Uterus (tissue), 4 donors: ENCODE measurements at places on chromosomes 7 and 10.

GRCh38 chr7:71511361-71511807 is 379.4 kb downstream of the GALNT17 start:
- no peak for DNase-seq
- no peaks in the 10 kb centered on the region for H3K4me1 ChIP-seq
- no peak overlapping the region for H3K4me3 ChIP-seq
- no peak overlapping the region for H3K27ac ChIP-seq
- H3K36me3 ChIP-seq: no peaks in the 10 kb centered on the region

- DNase-seq: no peak
- H3K4me3 ChIP-seq: no peak overlapping the region
- no peaks in the 10 kb centered on the region for H3K36me3 ChIP-seq
- no peaks in the 10 kb centered on the region for H3K4me1 ChIP-seq
- H3K27ac ChIP-seq: peak overlapping the region; percentile 64
These were observed 15.1 kb upstream of the DENND2A start for GRCh38 chr7:140655511-140656408.

DNA sequence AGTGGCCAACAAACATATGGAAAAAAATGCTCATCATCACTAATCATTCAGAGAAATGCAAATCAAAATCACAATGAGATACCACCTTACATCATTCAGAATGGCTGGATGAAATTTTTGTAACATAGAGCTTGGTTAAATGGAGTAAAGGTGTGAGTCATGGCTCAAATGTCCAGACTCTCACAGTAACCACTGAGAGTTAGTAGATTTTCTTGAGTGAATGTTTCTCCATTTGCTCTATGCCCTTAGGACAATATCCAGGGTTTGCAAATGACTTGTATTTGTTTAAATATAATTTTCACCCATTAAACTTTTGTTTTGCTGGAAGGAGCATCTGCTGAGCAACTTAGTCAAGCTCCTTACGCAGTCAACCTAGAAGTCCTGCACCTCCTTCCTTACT is 967.2 kb downstream of the XPNPEP1 start:
- H3K36me3 ChIP-seq: no peaks in the 10 kb centered on the region
- H3K4me1 ChIP-seq: no peaks in the 10 kb centered on the region
- no peak overlapping the region for H3K4me3 ChIP-seq
- DNase-seq: no peak
- no peaks in the 10 kb centered on the region for H3K27me3 ChIP-seq

- H3K27ac ChIP-seq: no peak overlapping the region
- H3K4me3 ChIP-seq: no peak overlapping the region
- no peaks in the 10 kb centered on the region for H3K4me1 ChIP-seq
- no peak for DNase-seq
These were observed 193.5 kb downstream of the PTPRN2 start for GRCh38 chr7:158393926-158394625.

- no peak overlapping the region for H3K27ac ChIP-seq
- no peaks in the 10 kb centered on the region for H3K36me3 ChIP-seq
- H3K4me1 ChIP-seq: no peaks in the 10 kb centered on the region
- no peaks in the 10 kb centered on the region for H3K27me3 ChIP-seq
- no peak for DNase-seq
- no peak overlapping the region for H3K4me3 ChIP-seq
These were observed 94.1 kb downstream of the GRM8 start for GRCh38 chr7:127158659-127159058.

- H3K4me1 ChIP-seq: no peaks in the 10 kb centered on the region
- H3K36me3 ChIP-seq: no peaks in the 10 kb centered on the region
- DNase-seq: no peak
- no peak overlapping the region for H3K27ac ChIP-seq
- no peak overlapping the region for H3K4me3 ChIP-seq
- no peaks in the 10 kb centered on the region for H3K27me3 ChIP-seq
These were observed 21.8 kb downstream of the CUL1 start for GRCh38 chr7:148720472-148720871.

DNA sequence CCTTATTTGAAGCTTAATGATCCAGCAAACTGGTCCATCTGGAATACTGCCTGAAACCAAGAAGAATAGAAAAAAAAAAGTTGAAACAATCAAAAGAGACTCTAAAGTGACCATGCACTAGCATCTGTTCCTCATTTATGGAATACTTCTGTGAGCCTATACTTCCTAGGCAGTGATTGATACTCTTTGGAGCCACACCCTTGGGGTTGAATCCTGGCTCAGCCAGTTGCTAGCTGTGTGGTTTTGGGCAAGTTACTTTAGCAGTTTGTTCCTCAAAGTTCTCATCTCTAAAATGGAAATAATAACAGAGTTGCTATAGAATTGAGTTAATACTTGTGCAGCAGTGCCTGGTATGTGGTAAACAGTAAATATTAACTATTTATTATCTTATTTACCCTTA is 208.9 kb downstream of the GPR158 start:
- H3K4me3 ChIP-seq: no peak overlapping the region
- H3K27me3 ChIP-seq: no peaks in the 10 kb centered on the region
- no peaks in the 10 kb centered on the region for H3K4me1 ChIP-seq
- H3K27ac ChIP-seq: no peak overlapping the region
- no peaks in the 10 kb centered on the region for H3K36me3 ChIP-seq

DNA sequence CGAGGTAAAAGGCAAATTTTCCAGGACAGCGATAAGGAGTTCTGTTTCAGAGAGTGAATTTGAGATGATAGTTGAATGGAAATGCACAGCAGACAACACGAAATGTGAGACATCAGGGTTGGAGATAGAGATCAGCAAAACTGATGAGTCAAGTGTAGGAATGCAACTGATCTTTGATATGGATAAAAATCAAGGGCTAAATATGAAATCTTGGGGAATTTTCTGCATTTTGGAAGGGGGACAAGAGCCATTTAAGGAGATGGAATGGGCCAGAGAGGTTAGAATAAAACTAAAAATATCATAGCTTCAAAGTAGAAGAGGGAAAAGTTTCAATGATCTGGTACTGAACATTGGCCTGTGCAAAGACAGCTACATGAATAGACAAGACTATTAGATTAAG is 11.5 kb downstream of the CISD1 start:
- no peak overlapping the region for H3K27ac ChIP-seq
- no peak for DNase-seq
- H3K4me3 ChIP-seq: no peak overlapping the region

DNA sequence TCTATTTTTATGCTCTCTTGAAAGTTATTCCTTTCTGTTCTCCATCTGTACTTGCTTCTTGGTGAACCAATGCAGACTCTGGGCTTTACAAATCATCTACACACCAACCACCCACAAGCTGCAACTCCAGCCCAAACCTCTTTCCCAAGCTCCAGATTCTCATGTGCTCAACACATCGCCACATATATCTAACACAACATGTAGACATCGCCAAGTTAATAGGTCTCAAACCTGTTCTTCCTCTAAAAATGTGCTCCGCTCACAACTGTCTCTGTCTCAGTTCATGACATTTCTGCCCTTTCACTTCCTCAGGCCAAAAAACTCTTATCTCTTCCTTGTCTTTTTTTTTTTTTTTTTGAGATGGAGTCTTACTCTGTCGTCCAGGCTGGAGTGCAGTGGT is 95.7 kb upstream of the EEPD1 start:
- H3K4me1 ChIP-seq: no peaks in the 10 kb centered on the region
- no peak for DNase-seq
- no peak overlapping the region for H3K4me3 ChIP-seq
- H3K27me3 ChIP-seq: no peaks in the 10 kb centered on the region
- H3K27ac ChIP-seq: no peak overlapping the region

DNA sequence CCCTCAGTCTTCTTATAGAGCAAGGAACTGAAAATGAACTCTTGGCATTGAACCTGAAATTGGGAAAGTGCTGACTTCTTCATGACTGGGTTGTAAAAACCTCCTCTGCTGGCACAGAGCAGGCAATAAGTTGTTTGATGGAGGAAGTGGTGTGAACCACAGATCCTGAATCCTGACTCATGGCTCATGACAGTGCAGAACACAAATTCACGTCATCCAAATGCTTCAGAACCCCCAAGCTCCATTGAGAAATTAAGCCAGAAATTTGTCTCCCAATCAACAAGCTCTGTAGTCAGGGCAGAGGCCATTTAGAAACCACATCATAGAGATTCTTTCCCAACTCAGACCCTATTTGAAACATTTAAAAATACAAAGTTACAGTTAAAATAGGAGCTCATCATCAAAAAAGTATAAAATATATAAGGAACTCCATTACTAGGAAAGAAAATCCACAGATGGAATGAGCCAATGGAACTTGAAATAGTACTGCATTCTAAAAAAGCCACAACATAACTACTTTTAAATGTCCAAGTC is 10.3 kb upstream of the STK17A start:
- no peak for DNase-seq
- H3K4me1 ChIP-seq: no peaks in the 10 kb centered on the region
- H3K27ac ChIP-seq: no peak overlapping the region
- H3K4me3 ChIP-seq: no peak overlapping the region
- no peaks in the 10 kb centered on the region for H3K27me3 ChIP-seq
- H3K36me3 ChIP-seq: no peaks in the 10 kb centered on the region

DNA sequence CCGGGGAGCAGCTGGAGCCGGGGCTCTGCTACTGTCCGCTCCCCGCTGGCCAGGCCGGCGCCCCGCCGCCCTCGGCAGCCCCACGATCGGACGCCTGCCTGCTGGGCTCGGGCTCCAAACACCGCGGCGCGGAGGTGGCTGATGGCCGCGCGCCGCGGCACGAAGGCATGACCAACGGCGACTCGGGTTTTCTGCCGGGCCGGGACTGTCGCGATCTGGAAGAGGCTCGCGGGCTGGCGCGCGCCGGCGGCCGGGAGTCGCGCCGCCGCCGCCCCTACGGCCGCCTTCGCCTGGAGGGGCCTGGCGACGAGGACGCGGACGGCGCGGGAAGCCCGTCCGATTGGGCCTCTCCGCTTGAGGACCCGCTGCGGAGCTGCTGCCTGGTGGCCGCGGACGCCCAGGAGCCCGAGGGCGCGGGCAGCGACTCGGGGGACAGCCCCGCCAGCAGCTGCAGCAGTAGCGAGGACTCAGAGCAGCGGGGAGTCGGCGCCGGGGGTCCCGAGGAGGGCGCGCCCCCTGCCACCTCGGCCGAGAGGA is 570 bp downstream of the TBC1D12 start:
- H3K27ac ChIP-seq: peak overlapping the region; percentile 84
- DNase-seq: no peak
- H3K4me3 ChIP-seq: peak overlapping the region; percentile 59
- H3K36me3 ChIP-seq: no peaks in the 10 kb centered on the region
- no peaks in the 10 kb centered on the region for H3K27me3 ChIP-seq

DNA sequence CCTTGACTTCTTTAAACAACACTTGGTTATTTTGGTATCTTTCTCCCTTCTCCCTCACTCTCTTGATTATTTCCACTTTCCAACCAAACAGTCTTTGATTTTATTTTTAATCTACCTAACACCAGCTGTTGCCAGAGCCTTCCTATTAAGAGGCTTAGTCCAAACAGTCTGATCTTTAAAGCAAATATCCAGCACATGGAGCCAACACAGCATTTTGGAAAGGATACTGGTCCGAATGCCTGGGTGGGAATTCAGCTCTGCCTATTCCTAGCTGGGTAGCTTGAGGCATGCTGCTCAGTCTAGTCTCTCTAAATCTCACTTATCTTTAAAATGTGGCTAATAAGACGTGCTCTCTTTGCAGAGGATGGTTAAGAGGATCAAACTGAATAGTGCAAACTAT is 129.3 kb downstream of the NRCAM start:
- no peak overlapping the region for H3K27ac ChIP-seq
- H3K4me3 ChIP-seq: no peak overlapping the region
- H3K27me3 ChIP-seq: no peaks in the 10 kb centered on the region
- no peak for DNase-seq
- H3K36me3 ChIP-seq: no peaks in the 10 kb centered on the region

DNA sequence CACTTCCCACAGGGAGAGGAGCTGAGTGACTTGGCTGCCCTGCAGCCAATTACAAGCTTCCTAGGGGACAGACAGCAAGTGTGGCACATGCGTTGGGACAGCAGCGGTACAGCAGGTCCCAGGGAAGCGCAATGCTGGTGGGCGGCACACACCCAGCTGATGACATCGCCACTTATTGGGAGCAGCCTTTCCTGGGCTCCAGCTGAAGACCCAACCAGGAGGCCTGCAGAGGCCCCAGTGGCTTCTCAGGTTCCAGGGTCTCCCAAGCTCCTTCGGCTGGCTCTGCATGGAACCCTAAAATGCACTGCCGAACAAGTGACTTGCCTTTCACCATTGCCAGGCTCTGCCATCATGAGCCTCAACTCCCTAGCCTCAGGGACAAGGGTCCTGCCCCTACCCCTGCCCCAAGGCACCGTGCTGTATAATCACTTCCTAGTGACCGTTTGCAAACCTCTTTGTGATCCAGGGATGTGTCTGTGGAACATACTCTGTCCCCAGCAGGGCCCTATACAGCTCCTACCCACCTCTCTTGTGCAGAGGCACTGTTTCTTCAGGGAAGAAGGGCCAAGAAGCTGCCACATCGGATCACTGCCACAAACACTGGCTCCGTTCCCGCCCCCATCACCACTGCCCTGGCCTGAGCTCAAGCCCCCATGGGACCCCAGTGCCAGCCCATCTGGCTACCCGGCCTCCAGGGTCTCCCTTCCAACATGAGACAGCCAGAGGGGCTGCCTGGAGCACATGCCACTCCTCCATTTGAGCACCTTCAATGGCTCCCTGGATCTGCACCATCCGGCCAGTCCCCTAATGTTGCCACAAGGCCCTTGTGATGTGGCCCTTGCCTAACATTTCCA is 19.3 kb upstream of the SLIT1 start:
- H3K36me3 ChIP-seq: no peaks in the 10 kb centered on the region
- no peak overlapping the region for H3K4me3 ChIP-seq
- H3K27me3 ChIP-seq: no peaks in the 10 kb centered on the region
- no peak overlapping the region for H3K27ac ChIP-seq
- no peaks in the 10 kb centered on the region for H3K4me1 ChIP-seq

GRCh38 chr10:124681626-124682552 is 62.3 kb downstream of the FAM53B start:
- H3K4me1 ChIP-seq: no peaks in the 10 kb centered on the region
- no peak overlapping the region for H3K4me3 ChIP-seq
- no peaks in the 10 kb centered on the region for H3K27me3 ChIP-seq
- H3K36me3 ChIP-seq: no peaks in the 10 kb centered on the region

- no peaks in the 10 kb centered on the region for H3K4me1 ChIP-seq
- H3K36me3 ChIP-seq: no peaks in the 10 kb centered on the region
- H3K27me3 ChIP-seq: no peaks in the 10 kb centered on the region
These were observed 103.7 kb upstream of the HGF start for GRCh38 chr7:81873559-81873958.

DNA sequence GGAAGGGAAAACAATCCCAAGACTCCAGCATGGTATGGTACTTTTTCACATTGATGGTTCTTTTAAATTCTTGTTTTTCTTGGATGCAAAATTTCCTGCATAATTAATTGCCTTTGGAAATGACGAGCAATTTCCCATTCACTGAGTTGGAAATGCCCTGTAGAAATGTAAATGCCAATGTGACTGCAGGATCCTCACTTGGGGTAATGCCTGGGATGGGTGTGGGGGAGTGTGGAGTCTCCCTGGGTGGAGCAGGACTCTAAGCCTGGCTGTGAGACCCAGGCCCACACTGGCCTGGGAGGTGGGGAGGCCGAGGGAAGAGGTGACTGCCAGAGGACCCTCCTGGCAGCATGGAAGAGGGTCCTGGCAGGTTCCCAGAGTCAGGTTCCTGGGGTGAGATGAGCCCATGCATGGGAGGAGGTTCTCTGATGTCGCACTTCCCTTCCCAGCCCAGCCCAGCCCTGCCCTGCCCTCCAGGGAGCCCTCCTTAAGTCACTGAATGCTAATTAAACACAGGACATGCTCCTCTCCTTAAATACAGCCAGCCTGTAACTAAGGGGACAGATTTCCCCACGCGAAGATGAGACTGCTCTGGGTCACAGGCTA is 157.9 kb downstream of the GFRA1 start:
- no peaks in the 10 kb centered on the region for H3K4me1 ChIP-seq
- no peak for DNase-seq
- no peak overlapping the region for H3K4me3 ChIP-seq
- no peaks in the 10 kb centered on the region for H3K36me3 ChIP-seq
- H3K27ac ChIP-seq: no peak overlapping the region
- no peaks in the 10 kb centered on the region for H3K27me3 ChIP-seq
